ENCODE measurements at places on chromosomes 6 and 20.

DNA sequence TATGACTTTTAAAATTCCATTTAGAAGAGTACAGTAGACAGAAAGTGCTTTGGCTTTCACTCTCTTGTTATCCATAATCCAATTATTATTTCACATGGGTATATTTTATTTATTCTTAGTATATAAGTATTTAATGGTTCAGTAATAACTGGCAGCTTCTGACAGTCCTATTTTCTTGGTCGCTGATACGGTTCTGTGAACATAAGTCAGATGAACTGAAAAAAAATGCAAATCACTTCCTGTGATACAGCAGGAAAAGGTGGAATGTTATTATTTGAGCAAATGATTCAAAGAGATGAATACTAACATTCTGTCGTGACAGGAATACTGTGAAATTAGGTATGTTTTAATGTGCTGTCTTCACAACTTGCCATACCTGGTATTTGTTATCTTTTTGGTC, 132.3 kb downstream of the ARHGAP18 start:
- no peak for DNase-seq

GRCh38 chr20:44435630-44436335, 39.9 kb upstream of the TTPAL start:
- DNase-seq: no peak

GRCh38 chr6:38168126-38168525, 348.6 kb downstream of the ZFAND3 start:
- no peak for DNase-seq

DNA sequence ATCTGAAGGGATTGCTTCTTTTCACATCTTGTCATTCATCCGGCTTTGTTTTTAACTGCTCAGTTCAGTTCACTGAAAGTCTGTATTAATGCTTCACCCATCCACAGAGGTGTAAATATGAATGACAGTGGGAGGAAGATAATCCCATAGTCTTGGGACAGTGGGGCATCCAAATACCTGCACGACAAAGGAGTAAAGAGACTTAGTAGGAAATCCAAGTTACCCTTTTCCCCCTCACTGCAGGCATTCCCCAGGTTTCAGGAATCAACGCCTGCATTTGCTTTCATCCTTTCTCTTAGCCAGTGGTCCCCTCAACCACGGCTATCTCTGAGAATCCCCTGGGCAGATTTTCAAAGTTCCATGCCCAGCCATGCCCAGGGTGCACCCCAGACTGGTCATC, 110.2 kb downstream of the MYLK4 start:
- no peak for DNase-seq

DNA sequence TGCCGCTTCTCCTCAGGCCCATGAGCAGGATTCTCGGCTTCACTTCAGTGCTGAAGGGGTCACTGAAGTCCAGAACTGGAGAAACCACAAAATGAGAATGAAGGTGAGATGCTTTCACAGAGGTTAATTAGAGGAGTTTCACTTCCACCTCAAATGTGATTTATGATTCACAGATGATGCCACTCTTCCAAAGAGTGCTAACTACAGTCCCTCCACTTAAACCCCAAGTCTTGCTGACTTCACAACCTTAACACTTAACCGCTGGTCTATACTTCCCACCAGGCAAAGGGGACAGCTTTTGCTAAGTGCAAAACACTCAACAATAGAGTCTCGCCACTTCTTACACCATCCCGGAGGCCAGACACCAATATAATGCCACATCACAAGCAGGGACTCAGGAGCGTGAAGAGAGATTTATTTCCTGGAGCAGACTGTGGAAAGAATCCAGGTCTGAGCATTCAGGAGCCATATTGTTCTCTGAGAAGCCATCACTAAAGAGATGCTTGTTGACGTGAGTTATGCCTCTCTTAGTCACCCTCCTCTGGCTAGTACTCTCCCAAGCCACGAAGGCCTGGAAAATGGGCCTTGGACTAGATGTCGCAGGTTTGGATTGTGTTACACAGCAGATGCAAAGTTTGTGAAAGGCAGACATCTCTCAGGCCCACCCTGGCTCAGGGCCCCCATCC, 24.4 kb downstream of the RRAGD start:
- no peak for DNase-seq

DNA sequence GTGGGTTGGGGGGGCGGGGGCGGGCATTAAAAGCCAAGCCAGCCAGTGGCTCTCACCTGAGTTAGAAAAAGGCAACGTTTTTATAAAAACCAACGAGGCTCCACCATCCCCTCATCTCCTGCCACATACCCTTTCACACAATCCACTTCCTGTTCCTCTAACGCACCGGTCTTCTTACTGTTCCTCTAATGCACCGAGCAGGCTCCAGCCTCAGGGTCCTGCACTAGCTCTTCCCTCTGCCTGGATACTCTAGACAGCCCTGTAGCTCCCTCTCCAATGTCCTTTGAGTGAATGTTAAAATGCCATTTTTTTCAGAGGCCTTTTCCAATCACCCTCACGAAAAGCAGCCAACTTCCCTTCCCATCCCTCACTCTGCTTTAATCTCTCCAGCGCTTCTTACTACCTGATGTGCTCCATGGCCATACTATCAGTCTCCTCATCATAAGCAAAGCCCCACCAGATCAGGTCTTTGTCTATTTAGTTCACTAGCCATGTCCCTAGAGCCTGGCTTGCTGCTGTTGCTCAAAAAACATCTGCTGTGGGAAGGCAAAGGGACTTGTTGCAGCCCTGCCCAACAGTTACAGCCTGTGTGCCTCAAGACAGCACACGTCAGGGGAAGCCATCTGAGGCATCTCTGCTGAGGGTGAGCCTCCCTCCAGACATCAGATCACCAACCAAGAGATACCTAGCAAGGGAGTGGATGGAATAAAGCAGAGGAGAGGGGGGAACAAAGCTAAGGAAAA, 3.9 kb downstream of the FKBP1A start:
- peak; percentile 40 for DNase-seq

- no peak for DNase-seq
Measured at GRCh38 chr6:43796903-43797890, 27.2 kb downstream of the VEGFA start.

DNA sequence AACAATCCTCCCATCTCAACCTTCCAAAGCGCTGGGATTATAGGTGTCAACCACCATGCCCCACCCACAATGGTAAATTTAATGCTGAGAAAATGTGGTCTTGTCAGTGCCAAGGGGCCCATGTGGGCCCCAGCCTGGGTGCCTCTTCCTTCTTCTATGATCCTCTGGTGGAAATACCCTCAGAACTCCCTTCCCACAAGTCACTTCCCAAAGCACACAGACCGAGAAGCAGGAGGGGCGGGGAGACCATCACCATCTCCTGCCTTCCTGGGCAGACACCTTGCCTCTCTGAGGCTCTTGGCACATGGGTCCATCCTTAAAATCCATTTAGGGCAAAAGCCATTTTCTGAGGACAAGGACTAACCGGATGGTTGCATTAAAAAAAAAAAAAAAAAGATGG, 59.0 kb downstream of the NOL4L start:
- no peak for DNase-seq

- DNase-seq: no peak
Measured at GRCh38 chr6:46954837-46955451, 33.2 kb upstream of the ADGRF5 start.

GRCh38 chr20:48282591-48283228, 497.4 kb upstream of the SULF2 start:
- DNase-seq: peak; percentile 11

DNA sequence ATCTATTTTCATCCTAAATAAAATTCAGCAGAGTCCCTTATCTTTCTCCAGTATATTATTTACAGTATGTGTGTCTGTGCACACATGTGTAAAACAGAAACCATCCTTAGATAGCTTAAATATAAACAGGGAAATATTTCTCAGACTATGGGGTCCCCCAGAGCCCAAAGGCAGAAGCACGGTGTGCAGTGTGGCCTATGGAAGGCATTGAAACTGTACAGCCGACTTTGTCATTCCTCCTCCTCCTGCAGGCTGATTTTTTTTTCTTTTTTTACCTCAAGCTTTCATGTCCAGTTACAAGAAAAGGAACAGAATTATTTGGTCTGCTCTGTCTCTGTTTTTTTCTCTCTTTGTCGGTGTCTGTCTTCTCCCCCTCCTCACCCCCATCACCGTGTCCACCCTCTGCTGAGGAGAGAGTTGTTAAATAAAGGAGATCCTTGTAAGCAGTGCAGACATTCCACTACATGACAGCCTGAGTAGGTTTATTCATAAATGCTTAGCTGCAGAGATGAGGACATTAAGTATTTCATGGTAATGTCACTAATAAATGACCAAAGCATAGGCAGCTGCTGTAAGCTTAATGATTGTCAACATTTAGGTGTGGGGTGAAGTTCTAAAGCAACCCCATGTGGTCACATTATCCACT, 31.8 kb upstream of the SLC35D3 start:
- no peak for DNase-seq
